ENCODE measurements at places on chromosomes 7 and 10. TPM values are rescaled to one million over a fixed set of nuclear protein-coding genes. Genes with fewer than 3 reads are reported as not detected.

- no peaks in the 10 kb centered on the region for H3K36me3 ChIP-seq
- no peak for DNase-seq
- H3K27ac ChIP-seq: no peak overlapping the region
- H3K4me1 ChIP-seq: no peaks in the 10 kb centered on the region
- H3K4me3 ChIP-seq: no peak overlapping the region
- peaks cover 8% of the 10 kb centered on the region for H3K27me3 ChIP-seq
These were observed 222.3 kb downstream of the PLXNA4 start for GRCh38 chr7:132353936-132354335.

GRCh38 chr7:2393706-2394105 lies 9.7 kb upstream of the CHST12 start:
- no peak for DNase-seq
- H3K27ac ChIP-seq: no peak overlapping the region
- H3K36me3 ChIP-seq: no peaks in the 10 kb centered on the region
- no peak overlapping the region for H3K4me3 ChIP-seq

DNA sequence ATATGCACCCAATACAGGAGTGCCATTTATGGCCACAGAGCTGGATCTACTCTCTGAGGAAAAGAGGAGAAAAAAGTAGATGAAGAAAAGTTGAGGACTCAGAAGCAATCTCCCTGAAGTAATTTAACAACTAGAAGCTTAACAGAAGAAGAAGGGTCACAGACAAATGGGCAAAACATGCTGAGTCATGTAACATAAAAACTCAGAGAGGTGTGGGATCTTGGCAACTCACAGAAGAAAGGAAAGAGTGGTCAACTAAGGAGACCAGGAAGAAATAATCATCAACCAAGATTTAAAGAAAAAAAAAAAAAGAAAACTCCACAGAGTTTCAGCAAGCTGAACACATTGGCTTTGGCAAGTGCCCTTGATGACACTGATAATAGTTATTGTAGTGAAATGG lies 51.8 kb upstream of the BET1 start:
- no peak overlapping the region for H3K4me3 ChIP-seq
- H3K36me3 ChIP-seq: no peaks in the 10 kb centered on the region
- H3K27me3 ChIP-seq: no peaks in the 10 kb centered on the region
- no peak overlapping the region for H3K27ac ChIP-seq

Gene EVX1
- 1.4 TPM for polyA plus RNA-seq

DNA sequence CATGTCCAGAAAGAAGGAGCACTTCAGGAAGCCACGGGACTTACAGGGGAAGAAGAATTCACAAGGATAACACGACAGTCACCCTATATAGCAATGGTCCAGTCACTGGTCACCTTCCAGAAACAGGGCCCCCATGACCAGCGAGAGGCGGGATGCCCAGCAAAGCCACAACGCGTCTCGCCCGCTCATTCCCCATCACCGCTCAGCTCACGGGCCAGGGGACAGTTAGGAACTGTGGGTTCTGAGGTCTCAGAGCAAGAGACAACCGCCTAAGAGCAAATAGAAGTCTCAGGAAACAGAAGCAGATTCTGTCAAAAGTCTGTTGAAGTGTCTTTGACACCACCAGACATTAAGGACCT lies 71.9 kb downstream of the PROSER2 start:
- no peak overlapping the region for H3K27ac ChIP-seq
- no peaks in the 10 kb centered on the region for H3K4me1 ChIP-seq
- H3K27me3 ChIP-seq: no peaks in the 10 kb centered on the region
- no peaks in the 10 kb centered on the region for H3K36me3 ChIP-seq
- no peak overlapping the region for H3K4me3 ChIP-seq
- DNase-seq: no peak

Gene FAM25C
- not detected for polyA plus RNA-seq

DNA sequence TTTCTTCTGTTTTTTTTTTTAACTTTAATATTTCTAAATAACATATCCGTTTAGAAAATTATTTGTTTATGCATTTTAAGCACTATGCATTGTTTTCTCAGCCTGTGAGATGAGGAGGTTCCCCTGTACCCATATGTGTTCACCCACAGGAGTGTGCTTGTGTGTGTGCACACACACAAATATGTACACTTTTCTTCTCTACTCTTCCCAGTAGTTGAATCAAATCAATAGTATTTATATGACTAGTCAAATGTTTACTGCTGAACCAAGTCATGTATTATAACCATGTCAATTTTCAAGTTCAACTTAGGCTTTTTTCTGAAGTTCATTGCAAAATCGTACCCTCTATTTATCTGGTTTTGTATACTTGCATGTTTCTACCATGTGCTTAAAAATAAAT lies 37.3 kb downstream of the HDAC9 start:
- H3K4me1 ChIP-seq: no peaks in the 10 kb centered on the region
- no peak overlapping the region for H3K27ac ChIP-seq
- DNase-seq: no peak
- no peaks in the 10 kb centered on the region for H3K27me3 ChIP-seq

Gene FFAR4
- polyA plus RNA-seq: 5.5 TPM

GRCh38 chr7:111531993-111532392 lies 30.3 kb downstream of the IMMP2L start:
- H3K4me3 ChIP-seq: no peak overlapping the region
- no peaks in the 10 kb centered on the region for H3K36me3 ChIP-seq
- no peak for DNase-seq
- no peaks in the 10 kb centered on the region for H3K4me1 ChIP-seq
- no peak overlapping the region for H3K27ac ChIP-seq
- no peaks in the 10 kb centered on the region for H3K27me3 ChIP-seq

- H3K4me3 ChIP-seq: no peak overlapping the region
- no peaks in the 10 kb centered on the region for H3K36me3 ChIP-seq
- no peak overlapping the region for H3K27ac ChIP-seq
- no peak for DNase-seq
These were observed 11.8 kb downstream of the NCOA4 start for GRCh38 chr10:46018453-46019176.

Gene SPDYE6
- polyA plus RNA-seq: 0.23 TPM

DNA sequence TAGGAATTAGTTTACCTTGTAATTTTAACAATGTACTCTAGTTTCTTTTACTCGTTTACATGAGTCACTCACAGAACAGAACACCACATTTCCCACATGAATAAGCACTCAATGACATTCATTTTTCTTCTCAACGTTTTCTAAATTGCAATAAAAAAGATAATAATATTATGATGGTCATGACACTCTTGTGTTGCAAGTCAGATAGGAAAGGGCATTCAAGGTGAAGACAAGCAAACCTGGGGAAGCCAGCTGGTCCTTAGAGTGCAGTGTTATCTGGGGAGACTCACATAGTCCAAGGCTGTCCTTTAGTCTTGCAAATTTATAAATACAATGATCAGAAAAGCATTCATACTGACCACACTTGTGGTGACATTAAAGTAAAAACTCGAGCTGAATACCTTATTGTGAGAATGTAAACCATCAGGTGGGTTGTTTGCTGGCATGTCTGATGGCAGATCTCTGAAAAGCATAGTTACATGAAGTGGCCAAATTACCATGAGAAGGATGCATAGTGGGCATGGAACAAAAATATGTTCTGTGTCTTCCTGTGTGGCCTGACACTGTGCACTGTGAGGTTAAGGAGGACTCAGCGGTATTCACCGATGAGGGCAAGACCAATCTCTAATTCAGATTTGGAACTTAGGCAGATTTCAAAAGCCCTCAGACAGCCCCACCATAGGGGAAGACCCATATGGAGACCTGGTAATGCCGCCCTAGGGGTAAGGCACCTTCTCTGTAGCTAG lies 158.9 kb upstream of the ASAH2 start:
- no peaks in the 10 kb centered on the region for H3K36me3 ChIP-seq
- no peaks in the 10 kb centered on the region for H3K27me3 ChIP-seq
- H3K27ac ChIP-seq: no peak overlapping the region
- H3K4me1 ChIP-seq: peaks cover 16% of the 10 kb centered on the region
- DNase-seq: no peak

DNA sequence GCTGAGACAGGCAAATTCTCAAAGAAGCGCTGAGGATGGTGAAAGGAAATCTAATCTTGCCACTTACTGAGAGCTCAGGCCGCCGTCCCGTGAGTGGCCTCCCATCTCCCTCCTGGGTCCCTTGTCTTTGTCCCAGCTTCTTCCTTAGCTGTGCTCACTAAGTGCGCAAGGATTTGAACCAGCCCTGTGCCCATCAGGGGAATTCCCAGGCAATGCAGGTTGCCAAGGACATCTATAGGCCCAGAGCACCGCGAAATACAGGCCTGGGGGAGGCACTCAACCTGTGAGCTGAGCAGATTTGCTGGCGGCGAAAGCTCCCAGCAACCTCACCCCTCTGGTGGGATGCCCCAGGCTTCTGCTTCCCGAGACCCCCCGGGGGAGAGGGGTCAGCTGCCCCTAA lies 64.8 kb downstream of the OAT start:
- H3K36me3 ChIP-seq: no peaks in the 10 kb centered on the region
- no peaks in the 10 kb centered on the region for H3K27me3 ChIP-seq
- DNase-seq: no peak
- no peak overlapping the region for H3K4me3 ChIP-seq
- H3K27ac ChIP-seq: no peak overlapping the region

Gene GHRHR
- polyA plus RNA-seq: not detected

GRCh38 chr10:122020226-122020625 lies 31.3 kb downstream of the TACC2 start:
- no peaks in the 10 kb centered on the region for H3K36me3 ChIP-seq
- no peak overlapping the region for H3K4me3 ChIP-seq
- H3K4me1 ChIP-seq: peaks cover 45% of the 10 kb centered on the region
- peak overlapping the region; percentile 81 for H3K27ac ChIP-seq

DNA sequence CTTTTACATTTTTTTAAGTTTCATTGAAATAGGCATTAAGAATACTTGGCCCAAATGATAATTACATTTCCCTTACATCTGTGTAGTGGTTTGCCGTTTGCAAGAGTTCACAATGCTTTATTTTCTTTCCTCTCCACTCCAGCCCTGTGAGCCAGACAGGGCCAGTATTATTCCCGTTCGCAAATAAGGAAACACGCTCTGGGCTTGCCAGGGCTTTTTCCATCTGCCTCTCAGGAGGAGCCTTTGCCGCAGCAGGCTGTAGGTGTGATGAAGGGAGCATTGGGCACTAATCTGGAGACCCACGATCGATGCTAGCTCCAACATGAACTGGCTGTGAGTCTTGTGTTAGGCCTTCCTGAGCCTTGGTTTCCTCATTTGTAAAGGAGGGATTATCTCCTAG lies 154.4 kb downstream of the GALNT17 start:
- H3K4me1 ChIP-seq: no peaks in the 10 kb centered on the region
- H3K36me3 ChIP-seq: no peaks in the 10 kb centered on the region

GRCh38 chr7:23462846-23463245 lies 7.4 kb downstream of the IGF2BP3 start:
- no peak overlapping the region for H3K27ac ChIP-seq
- no peak for DNase-seq
- H3K4me3 ChIP-seq: no peak overlapping the region
- H3K4me1 ChIP-seq: peaks cover 5% of the 10 kb centered on the region
- H3K27me3 ChIP-seq: peaks cover 74% of the 10 kb centered on the region

- H3K4me3 ChIP-seq: no peak overlapping the region
- H3K36me3 ChIP-seq: peaks cover 35% of the 10 kb centered on the region
- H3K4me1 ChIP-seq: no peaks in the 10 kb centered on the region
- DNase-seq: no peak
- H3K27me3 ChIP-seq: no peaks in the 10 kb centered on the region
These were observed 2.6 kb downstream of the ZNF655 start for GRCh38 chr7:99560834-99561736.

GRCh38 chr7:17786314-17786852 lies 153.9 kb downstream of the SNX13 start:
- no peaks in the 10 kb centered on the region for H3K36me3 ChIP-seq
- H3K4me3 ChIP-seq: no peak overlapping the region
- H3K4me1 ChIP-seq: no peaks in the 10 kb centered on the region

Gene MSS51
- not detected for polyA plus RNA-seq

DNA sequence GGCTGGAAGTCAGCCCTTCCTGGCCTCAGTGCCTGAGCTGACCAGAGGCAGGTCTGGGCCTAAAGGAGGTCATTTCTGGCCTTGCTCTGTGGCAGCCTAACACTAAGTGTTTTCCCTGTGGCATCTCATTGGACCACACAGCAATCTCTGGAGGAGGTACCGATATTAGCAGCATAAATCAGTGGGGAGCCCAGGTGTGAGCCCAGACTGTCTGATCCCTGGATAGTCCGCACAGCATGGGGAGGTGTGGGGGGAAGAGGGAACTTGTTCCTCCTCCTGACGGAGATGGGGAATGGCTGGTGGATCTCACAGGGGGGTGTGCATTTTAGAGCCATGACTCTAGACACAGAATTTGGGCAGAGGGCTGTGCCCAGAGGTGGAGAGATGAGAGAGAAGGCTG lies 11.0 kb upstream of the PPIF start:
- DNase-seq: no peak
- H3K36me3 ChIP-seq: no peaks in the 10 kb centered on the region
- no peak overlapping the region for H3K4me3 ChIP-seq
- peaks cover 21% of the 10 kb centered on the region for H3K4me1 ChIP-seq

- DNase-seq: no peak
- peaks cover 7% of the 10 kb centered on the region for H3K4me1 ChIP-seq
- peak overlapping the region; percentile 78 for H3K27ac ChIP-seq
- no peaks in the 10 kb centered on the region for H3K36me3 ChIP-seq
These were observed 889 bp upstream of the SEMA3A start for GRCh38 chr7:84195295-84196060.

- DNase-seq: peak; percentile 4
- peaks cover 41% of the 10 kb centered on the region for H3K4me1 ChIP-seq
- H3K27ac ChIP-seq: no peak overlapping the region
- no peak overlapping the region for H3K4me3 ChIP-seq
- H3K36me3 ChIP-seq: no peaks in the 10 kb centered on the region
These were observed 78.6 kb downstream of the MAD1L1 start for GRCh38 chr7:2154121-2154520.

- no peaks in the 10 kb centered on the region for H3K27me3 ChIP-seq
- no peak for DNase-seq
- no peaks in the 10 kb centered on the region for H3K4me1 ChIP-seq
- no peaks in the 10 kb centered on the region for H3K36me3 ChIP-seq
These were observed 79.3 kb downstream of the PLXDC2 start for GRCh38 chr10:19895500-19895899.

Gene SOSTDC1
- 2.5 TPM for polyA plus RNA-seq

GRCh38 chr10:61319386-61320256 lies 133.6 kb downstream of the TMEM26 start:
- no peak overlapping the region for H3K27ac ChIP-seq
- DNase-seq: no peak
- H3K27me3 ChIP-seq: no peaks in the 10 kb centered on the region
- no peaks in the 10 kb centered on the region for H3K4me1 ChIP-seq
- H3K36me3 ChIP-seq: no peaks in the 10 kb centered on the region

DNA sequence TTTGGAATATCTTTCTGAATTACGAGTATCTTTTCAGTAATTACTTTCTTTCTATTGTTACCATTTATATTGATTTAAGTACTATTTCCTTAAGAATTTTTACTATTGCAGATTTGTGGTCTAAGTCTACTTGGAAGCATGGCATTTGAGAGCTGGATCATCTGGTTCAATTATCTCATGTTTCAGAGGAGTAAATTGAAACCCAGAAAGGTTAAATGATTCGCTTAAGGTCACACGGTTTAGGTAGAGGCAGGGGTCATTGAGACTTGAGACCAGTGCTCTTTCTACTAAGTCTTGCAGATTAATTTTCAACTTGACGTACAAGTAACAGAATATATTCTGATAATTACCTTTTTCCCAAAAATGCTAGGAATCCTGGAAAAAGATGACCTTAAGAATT lies 109.2 kb upstream of the GLCCI1 start:
- H3K27ac ChIP-seq: no peak overlapping the region
- no peaks in the 10 kb centered on the region for H3K27me3 ChIP-seq
- H3K36me3 ChIP-seq: no peaks in the 10 kb centered on the region
- no peak for DNase-seq

GRCh38 chr7:6106140-6106904 lies 75.1 kb downstream of the ANKRD61 start:
- DNase-seq: peak; percentile 56
- no peaks in the 10 kb centered on the region for H3K4me1 ChIP-seq
- peak overlapping the region; percentile 86 for H3K27ac ChIP-seq
- H3K27me3 ChIP-seq: no peaks in the 10 kb centered on the region

Measured in sigmoid colon (tissue), 7 donors.